NCI-H748 treated with DMSO at 0.1 percent for 48 hours (cell line): ENCODE measurements at places on chromosomes 3 and 15.
A peak's percentile ranks its signal among the peaks of the same experiment; 100 is the strongest.

DNA sequence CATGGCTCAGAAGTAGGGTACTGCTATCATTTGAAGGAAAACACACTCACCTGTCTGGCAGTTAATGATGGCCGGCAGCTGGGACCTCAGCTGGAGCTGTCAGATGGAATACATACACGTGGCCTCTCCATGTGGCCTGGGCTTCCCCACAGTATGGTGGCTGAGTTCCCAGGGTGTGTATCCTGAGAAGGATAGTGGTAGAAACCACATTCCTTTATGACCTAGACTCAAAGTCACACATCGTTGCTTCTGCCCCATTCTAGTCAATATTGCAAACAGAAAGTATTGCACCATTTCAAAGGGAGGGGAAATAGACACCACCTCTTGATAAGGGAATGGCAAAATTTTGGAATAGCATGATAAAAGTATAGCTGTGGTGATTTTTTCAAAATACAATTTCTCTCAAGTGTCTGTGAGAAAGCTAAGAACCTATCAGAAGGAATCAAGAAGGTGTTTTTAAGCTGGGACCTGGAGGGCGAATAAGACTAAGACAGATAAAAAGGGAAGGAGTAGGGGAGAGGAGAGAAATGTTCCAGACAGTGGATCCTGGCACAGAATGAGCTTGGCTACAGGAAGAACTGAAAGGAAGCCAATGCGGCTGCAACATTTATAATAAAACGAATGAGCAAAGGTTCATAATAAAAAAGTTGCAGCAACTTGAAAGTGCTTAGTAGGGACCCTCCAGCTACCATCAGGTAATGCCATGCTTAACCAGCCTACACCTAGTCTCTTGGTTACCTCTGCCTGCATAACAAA is 40.1 kb upstream of the GALNT15 start:
- DNase-seq, result no peak

DNA sequence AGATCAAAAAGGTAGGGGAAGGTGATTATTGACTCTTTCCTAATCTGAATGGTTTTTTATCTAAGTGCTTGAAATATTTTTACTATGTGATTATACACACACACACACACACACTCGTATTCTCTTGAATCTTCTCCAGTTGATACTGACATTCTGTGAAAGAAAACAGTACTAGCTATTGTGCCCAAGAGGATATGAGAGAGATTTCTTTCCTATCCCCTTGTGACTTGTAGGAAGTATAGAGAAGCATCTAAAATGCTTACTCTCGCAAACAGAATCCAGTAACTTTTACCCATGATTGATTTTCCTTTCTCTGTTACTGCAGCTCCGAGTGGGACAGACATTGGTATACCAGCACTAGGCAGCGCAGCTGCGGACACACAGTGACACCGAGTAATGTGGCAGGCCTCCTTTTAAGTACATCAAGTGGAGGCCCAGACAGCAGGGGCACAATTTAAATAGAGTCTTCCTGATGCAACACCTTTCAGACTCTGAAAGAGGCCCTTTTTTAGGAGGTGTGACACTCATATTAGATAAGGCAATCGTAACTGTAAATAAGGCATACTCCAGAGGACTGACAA is 421.0 kb upstream of the CNTN4 start:
- peak; percentile 56 for DNase-seq

- no peak for DNase-seq
Measured at GRCh38 chr15:41746802-41747201, 27.5 kb upstream of the MAPKBP1 start.

GRCh38 chr15:90873998-90874605 is 5.7 kb downstream of the FURIN start:
- DNase-seq, result peak; percentile 24

DNA sequence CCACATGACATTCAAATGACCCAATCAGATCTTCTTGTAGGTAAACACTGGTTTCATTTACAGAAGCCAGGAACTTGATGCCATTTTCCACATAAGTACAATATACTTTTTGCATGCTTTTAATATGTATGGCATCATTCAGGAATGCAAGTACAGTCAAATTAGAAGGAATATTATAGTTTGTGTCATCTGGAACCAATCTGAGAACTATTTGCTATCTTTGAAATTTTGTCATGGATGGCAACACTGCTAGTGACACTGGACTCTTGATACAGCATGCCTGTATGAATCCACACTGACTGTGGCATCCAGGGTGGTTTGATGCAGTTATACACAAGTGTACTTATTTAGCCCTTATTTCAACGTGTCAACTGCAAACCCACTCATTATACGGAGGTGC is 141.6 kb downstream of the EBLN2 start:
- DNase-seq, result no peak
